ENCODE measurements at places on chromosomes 2 and 18.

- DNase-seq, result no peak
Measured at GRCh38 chr18:48868468-48869466, 82.0 kb downstream of the SMAD7 start.

DNA sequence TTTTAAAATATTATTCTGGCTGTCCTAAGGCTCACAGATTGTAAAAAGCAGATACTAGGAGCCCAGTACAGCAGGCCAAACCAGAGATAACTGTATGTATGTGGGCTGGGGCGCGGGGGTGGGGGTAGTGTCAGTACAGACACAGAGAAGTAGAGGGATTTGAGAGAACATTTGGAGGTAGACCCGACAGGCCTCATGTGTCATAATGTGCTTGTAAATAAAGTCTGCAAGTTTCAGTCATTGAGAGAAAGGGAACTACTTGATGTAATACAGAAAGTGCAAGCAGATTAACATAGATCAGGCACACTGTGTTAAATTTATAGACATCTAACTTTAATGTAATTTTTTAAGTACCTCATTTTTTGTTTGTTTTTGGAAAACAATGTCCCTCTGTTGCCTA lies 7.4 kb upstream of the POLI start:
- no peak for DNase-seq

GRCh38 chr2:189118386-189118785 lies 61.2 kb downstream of the COL5A2 start:
- DNase-seq, result no peak

DNA sequence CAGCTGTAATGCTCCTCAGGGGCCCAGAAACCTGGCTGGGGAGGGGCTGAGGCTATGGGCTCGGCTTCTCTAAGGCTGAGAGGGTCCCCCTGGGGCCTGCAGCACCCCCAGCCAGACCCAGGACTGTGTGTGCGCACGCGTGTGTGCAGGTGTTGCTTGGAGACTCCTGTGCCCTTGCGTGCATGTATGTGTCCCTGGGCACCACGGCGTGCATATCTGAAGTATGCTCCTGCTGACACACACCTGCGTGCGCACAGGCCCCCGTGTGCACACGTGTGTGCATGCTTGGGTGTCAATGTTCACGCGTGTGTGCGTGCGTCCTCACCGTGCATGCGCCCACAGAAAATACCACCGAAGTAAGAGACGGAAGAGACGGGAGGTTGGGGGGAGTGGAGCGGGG lies 14.9 kb upstream of the ECEL1 start:
- no peak for DNase-seq

DNA sequence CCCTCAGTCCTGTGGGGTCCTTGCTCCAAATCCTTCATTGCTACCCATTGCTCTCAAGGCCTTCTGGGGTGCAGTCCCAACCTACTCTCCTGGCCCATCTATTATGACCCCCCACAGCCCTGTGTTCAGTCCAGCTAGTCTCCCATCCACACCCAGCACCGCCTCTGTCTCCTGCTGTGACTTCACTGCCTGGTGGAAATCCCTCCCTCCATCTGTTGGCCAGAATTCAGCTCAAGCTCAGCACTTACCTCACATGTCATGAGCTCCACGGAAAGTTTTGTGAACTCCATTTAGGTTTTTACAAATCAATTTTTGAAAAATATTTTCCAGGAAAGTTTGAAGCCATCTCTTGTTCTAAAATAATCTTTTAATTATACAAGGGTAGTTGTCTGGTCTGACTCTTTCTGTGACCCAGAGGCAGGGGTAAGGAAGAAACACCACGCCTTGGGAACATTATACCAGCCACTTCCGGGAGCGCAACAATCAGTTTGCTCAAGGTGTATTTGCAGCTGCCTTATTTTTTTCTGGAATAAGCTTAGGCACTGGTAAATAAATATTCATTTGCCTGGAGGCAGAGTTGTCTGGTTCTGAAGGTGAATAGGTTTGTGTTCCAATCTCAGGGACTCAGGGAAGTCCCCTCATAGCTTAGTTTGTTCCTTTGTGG lies 110.8 kb downstream of the VIT start:
- no peak for DNase-seq

DNA sequence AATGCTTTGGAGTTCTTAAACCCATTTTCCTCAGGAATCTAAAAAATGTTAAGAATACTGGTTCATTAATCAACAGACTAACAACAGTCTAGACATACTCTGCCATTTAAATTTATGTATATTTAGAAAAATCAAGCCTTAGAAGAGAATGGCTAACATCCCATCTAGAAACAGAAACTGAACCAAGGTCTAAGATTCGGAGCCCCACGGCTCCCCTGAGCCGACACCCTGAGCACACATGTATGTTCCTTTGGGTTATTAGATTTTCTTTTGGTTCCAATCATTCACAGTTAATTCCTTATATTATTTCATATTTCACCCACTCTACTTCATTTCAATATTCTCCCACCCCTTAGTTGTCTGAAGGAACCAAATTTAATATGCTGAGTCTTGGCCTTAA lies 94.8 kb upstream of the HNRNPA3 start:
- no peak for DNase-seq

- DNase-seq, result no peak
Measured at GRCh38 chr2:160232905-160233475, 32.9 kb upstream of the ITGB6 start.

DNA sequence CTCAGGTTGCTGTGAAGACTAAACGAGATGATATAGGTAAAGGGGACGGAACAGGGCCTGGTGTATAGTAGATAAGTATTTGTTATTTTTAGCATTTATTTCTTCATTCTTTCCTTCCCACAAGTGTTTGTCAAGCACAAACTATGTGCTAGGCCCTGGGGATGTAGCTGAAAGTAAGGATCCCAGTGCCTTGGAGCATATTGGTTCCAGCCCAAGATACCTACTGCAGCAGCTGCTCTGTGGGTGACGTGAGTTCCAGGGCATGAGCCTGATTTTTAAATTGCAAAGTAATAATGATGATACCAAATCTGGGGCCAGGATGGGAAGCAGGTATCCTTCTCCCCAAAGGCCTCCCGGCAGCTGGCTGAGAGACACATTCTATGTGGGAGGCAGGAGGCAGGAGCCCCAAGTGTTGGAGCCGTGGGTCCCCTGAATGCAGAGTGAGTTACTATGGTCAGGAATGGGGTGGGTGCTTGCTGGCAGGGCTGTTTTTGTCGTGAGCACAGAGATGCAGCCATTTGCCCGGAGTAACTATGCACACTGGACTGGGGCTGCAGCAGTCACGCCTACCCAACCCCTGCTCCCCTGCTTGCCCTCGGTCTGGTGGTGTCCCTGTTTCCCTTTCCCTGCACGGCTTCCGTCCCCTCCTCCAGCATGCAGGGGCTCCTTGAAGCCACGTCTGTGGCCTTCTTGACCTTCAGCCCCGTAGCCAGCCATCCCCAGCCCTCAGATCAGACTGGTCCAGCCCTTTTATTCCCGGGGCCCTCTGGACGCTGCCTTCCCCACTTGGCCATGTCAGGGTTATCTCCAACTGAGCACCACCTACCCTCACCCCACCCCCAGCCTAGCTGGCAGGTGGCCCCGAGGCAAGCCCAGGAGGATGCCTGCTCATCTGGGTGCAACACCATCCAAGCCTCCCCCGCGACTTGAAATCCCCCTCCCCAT lies 52.4 kb downstream of the INHBB start:
- DNase-seq, result no peak

- DNase-seq, result no peak
Measured at GRCh38 chr2:80169811-80170594, 134.5 kb downstream of the LRRTM1 start.

GRCh38 chr2:3606370-3607201 lies 11.7 kb downstream of the COLEC11 start:
- no peak for DNase-seq

GRCh38 chr2:72917877-72918553 lies 696 bp downstream of the EMX1 start:
- no peak for DNase-seq

GRCh38 chr2:152626911-152627339 lies 90.3 kb downstream of the PRPF40A start:
- no peak for DNase-seq

GRCh38 chr2:8263901-8264300 lies 418.0 kb upstream of the ID2 start:
- no peak for DNase-seq

DNA sequence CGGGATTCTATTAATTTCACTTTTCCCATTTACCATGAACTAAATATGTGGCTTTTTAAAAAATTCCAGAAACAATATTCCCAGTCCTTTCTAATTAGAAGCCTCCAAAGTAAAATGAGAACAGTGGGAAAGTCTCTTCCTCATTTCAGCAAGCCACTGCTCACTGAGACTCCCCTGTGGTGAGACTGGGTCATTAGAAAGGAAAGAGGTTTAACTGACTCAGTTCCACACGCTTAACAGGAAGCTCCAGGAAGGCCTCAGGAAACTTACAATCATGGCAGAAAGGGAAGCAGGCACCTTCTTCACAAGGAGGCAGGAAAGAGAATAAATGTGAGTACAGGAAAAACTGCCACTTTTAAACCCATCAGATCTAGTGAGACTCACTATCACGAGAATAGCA lies 258.9 kb upstream of the CHAC2 start:
- DNase-seq, result no peak

- no peak for DNase-seq
Measured at GRCh38 chr2:54570925-54571694, 115.0 kb downstream of the SPTBN1 start.

GRCh38 chr2:80894486-80894885 lies 589.9 kb upstream of the LRRTM1 start:
- DNase-seq, result no peak

DNA sequence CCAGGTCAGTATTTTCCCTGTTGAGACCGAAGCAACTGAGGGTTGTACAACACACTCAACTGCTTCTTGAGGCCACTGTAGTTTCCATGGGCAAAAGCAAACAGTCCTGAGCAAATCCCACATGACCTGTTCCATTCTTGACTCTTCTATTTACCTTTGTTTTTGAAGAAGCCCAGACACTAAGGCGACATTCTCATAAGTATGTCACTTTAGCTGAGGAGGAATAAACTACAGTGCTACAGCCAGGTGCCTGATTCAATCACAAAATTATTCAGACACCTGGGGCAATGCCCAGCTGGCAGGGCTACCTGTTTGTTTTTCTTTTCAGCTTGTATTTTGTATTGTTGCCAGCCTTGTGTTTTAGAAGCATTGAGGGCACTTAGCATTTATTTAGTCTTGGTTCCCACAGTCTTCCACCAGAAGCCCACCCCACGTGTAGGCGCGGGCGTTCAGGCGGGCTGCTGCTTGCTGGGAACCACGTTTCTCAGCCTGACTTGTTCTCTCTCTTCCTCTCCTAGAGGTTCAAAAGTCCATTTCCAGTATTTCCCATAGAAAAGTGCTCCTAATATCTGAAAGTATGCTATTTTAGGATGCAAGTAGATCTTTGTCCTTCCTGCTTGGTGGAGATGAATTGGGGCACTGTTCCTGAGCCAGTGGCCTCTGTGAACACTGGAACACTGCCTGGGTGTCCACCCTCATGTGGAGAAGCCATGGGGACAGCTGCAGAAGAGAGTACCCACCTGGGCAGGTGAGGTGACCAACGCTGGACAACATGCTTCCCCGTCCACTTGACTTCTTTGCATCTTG lies 99.0 kb upstream of the COPS8 start:
- DNase-seq, result no peak

GRCh38 chr2:118668431-118669424 lies 178.7 kb downstream of the EN1 start:
- no peak for DNase-seq

- no peak for DNase-seq
Measured at GRCh38 chr18:56273541-56274219, 364.7 kb downstream of the TXNL1 start.

GRCh38 chr2:121390082-121390692 lies 105.2 kb upstream of the TFCP2L1 start:
- DNase-seq, result no peak

DNA sequence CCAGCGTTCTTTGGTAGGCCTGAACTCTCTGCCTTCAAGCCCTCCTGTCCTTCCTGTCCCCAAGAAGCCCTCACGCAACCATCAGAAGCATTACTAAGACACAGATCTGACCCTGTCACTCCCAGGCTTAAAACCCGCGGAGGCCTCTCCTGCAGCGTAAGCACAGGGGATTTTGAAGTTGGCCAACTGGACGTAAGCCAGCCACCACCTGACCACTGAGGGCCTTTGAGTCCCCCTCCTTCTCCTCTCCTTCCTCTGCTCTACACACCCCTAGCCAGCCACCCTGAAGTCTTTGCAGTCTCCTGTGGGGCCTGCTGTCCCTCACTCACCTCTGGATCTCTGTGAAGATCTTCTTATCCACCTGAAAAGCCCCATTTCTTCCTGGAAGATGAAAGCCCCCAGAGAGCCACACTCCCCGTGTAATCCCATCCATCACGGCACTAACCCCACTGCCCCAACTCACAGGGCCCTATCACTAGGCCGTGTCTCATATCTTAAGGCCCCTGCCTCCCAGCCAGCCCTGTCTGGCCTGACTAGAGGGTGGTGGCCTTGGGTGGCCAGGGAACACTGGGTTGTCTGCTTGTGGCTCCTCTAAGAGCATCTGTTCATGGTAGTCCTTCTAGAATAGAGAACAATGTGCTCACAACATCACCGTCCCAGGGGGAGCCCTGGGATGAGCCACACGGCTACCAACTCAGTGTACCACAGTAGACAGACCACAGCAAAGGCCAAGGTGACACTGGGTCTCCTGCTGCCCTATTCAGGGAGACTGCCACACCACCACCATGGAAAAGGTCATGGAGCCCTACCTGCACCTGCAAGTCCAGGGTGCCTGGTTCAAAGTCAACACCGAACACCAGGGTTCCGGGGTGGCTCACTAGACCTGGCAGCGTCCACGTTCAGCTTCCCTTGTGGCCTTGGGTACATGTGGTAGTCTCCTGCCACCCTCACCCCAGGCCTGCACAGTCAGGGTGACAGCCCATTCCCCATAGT lies 191.6 kb downstream of the ZBTB7C start:
- DNase-seq, result no peak

- no peak for DNase-seq
Measured at GRCh38 chr18:51226068-51226467, 28.6 kb upstream of the MEX3C start.

DNA sequence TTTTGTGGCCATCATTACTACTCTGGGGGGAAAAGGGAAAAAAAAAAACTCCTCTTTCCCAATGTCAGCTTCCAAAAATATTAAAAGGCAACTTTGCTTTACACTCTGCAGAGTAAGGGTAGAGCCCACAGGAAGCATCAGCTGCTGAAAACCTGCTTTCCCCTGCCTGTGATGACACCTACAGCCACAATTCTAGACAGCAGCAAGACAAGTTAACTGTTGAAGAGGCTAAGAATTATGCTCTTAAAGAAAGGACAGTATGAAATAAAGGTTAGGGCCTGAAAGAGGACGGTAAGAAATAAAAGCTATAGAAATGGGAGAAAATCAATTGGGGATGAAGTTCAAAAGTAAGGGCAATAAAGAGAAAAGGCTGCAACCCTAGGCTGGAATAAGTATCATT lies 3.0 kb downstream of the PDE11A start:
- DNase-seq, result no peak
